ENCODE measurements at places on chromosomes 1 and 21.

DNA sequence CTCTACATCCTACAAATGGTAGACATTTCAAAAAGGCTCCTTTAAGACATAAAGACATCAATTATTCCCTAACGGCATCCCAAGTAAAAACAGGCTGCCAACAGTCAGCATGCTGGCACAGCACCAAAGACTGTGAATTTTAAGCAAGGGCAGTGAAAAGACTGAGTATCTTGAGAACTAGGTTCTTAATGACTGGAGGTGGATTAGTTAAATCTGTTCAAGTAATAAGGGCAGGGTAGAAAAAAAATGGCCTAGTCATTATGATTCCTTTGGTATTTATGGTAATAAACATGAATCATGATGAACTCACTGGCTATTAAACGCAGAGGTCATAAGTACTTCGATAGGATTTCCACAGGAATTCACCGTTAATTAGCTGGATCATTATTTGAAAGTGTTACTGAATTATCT, 75.2 kb downstream of the KIFAP3 start:
- DNase-seq = peak; percentile 94

DNA sequence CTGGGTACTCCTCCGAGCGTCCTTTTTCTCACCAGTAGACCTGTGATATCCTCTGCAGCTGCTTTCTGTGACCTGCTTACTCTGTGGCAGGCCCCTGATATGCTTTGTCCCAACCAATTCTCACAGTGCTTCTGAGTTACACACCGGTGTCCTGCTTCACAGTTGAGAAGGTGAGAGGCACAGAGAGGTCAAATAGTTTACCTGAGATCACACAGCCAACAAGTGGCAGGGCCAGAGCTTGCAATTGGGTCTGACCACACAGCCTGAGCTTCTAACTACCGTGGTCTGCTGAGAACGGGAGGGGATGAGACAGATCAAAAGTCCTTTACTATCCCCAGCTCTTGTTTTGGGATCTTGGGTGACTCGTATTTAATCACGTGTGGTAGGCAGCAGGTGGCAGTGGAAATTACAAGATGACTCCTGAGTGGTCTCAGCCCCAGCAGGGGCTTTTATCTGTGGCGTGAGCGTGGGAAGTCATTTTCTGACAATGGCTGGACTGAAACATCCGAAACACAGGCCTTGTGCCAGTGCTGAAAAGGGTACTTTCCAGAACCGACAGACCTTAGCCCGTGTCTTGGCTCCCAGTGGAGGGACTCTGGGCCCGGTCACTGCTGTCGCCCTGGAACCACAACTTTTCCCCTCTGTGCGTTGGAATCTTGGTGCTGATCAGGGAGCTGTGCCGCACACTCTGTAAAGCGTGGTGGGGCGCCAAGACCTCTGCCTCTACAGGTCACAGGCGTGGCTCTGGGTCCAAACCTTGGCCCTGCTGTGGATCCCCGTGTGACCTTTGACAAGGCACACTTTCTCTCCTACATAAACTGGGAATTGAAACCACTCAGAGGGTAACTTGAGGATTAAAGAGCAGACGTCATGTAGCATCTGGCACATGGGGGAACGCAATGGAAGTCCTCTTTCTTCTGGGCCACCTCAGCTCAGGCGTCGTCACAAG, 11.9 kb downstream of the THEMIS2 start:
- no peak for DNase-seq

- DNase-seq = no peak
These were observed 50.0 kb downstream of the BEND5 start for GRCh38 chr1:48726557-48727215.

GRCh38 chr21:23093259-23093658, 2095.1 kb downstream of the NCAM2 start:
- DNase-seq = no peak

DNA sequence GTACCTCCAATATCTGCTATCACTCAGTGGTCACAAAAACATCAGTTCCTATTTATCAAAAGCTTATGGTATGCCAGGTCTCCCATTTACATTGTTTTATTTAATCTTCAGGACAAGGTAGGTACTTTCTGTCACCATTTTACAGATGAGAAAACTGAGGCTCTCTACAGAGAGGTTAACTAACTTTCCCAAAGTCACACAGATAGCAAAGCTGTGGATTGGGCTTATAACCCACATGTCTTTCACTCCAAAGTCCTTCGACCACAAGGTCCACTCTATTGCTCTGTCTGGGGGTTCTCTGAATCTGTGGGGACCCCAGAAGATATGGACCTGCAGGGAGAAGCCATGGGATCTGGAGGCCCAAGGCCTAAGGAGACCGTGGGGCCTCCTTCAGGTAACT, 26.6 kb upstream of the EPS8L3 start:
- DNase-seq = no peak

DNA sequence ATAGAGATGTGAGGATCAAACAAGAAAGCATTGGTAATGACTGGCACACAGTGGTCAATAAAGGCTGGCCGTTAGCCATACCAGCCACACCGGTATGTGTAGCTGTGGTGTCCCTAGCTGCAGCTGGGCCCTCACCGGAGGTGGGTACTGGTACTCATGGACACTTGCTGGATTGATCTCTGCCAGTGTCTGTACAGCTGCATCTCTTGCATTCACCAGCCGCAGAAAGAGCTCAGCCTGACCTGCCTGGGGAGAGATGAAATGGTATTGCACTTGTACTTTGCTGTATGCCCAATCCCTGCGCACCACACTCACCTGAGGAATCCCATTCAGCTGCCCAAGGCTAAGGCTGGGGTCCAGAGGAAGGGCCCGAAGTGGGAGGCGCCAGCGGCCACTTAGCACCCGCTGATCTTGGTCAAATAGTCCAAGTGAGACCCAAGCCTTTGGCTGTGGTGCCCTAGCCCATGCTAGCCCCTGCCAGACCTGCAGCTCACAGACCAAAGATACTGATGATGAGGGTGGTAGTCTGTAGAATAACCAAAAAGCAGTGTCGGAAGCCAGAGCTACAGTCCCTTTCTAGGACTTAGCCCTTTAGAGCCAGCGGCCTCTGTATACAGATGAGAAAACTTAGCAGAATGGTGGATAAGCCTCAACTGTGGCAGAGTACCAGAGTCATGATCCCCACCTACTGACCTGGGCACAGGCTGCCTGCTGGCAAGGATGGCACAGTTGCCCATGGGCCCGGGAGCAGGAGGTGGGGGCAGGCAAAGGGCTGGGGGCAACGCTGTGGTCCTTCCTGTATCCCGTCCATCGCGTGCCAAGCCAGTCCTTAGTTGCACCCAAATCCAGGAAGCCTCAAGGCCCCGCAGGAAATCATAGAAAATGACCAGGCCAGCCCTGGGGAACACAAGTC, 3.0 kb downstream of the CCDC17 start:
- no peak for DNase-seq

GRCh38 chr1:44884746-44885145, 41.7 kb upstream of the PTCH2 start:
- no peak for DNase-seq

- no peak for DNase-seq
These were observed 57.4 kb upstream of the WDR26 start for GRCh38 chr1:224492015-224492414.

DNA sequence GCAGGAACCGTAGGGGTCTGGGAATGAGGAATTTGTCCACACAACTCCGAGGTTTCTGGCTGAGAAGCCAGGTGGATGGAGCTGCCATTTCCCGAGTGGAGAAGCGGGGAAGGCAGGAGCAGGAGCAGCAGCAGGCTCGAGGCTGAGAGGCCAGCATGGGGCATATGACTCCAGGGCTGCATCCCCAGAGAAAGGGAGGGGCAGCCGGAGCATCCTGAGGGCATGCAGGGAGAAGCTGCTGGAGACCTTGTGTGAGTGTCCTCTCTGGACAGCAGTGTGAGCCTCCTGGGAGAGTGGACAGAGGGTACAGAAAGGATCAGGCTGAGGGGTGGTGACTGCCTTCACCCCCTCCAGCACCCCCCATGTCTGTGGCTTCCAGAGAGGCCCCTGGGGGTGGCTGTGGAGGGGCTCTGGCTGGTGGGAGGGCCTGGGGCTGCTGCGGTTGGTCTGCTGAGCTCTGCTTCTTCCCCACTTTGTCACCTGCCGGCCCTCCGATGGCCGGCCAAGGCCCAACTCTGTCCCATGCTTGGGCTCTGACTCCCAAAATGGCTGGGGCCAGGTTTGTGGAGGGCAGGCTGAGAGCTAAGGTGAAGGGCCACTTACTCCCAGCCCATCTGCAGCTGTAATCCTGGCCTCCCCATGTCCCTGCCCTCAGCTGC, 633.1 kb downstream of the MATN1 start:
- DNase-seq = no peak

DNA sequence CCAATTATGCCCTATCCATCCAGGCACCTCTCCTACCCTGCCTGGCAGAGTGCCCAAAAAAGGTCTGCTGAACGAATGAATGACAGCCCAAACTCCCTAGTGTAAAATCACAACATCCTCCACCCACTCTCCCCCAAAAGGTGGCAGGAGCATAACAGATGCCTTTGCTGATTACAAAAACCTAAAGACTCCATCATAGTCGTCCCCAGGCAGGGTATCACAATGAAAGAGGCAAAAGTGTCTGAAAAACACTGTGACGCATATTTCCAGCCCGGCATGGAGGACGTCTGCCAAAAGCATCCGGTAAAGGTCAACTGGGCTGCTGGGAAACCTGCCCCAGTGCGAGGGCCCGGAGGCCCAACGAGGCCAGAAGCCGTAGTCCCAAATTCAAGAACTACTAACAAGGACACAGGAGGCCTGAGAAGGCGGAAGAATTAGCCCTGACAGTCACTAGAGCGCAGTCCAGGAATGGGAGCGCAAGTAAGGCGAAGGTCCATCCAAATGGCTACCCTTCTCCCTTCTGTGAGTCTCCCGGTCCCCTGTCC, 576 bp downstream of the SMIM12 start:
- peak; percentile 19 for DNase-seq

DNA sequence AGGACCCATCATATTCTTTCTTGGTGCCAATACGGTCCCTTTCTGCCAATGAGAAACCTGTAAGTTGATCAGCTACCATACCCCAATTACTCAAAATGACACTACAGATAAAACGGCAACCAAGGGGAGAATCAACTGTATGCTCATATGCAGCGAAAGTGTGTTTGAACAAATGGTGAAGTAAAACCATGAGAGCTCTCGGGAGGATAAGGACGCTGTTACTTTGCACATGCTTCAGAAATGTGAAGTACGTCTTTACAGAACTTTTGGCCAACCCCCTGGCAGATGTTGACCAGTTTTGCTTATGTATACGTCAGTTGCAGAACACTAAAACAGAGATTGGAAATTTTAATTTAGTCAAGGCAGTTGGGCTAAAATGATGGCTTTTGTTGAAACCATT, 79.6 kb downstream of the PROX1 start:
- no peak for DNase-seq
